ENCODE measurements at places on chromosomes 3 and 15. TPM values are rescaled to one million over a fixed set of nuclear protein-coding genes. Genes with fewer than 3 reads are reported as not detected.

The PATL2 gene
- total RNA-seq: 0.72 TPM

The ANKUB1 gene
- 40.9 TPM for total RNA-seq

The GOLGA8S gene
- total RNA-seq: 4.6 TPM

The C3orf33 gene
- 5.5 TPM for total RNA-seq

- no peak for DNase-seq
These were observed 22.8 kb upstream of the C2CD4B start for GRCh38 chr15:62187910-62188309.

DNA sequence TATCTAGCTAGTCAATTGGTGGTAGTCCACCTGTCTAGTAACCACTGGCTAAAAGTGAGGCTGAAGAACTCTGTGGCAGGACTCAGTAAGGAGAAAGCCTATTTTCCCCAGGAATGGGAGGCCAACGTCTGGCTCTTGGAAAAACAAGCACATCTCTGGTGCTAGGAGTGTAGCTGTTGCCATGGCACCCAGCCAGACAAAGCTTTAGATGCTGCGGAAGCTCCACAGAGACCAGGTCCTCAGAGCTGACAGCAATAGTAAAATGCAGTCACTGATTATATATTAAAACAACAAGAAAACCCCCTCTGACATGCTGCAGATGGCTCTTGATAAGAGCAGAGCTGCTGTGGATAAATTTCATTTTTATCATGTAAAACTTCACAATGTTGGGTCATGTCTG lies 124.9 kb upstream of the STRIT1 start:
- peak; percentile 97 for DNase-seq

GRCh38 chr15:82993144-82993543 lies 7.1 kb downstream of the RAMAC start:
- DNase-seq: no peak

GRCh38 chr3:170137986-170138385 lies 43.5 kb downstream of the PHC3 start:
- DNase-seq: no peak

GRCh38 chr3:54931182-54931581 lies 3.3 kb upstream of the LRTM1 start:
- no peak for DNase-seq

GRCh38 chr15:26935322-26935721 lies 35.7 kb upstream of the GABRG3 start:
- DNase-seq: no peak

- DNase-seq: no peak
These were observed 332.9 kb downstream of the ROBO2 start for GRCh38 chr3:77372634-77373346.
